ENCODE measurements at places on chromosomes 12 and 14.

DNA sequence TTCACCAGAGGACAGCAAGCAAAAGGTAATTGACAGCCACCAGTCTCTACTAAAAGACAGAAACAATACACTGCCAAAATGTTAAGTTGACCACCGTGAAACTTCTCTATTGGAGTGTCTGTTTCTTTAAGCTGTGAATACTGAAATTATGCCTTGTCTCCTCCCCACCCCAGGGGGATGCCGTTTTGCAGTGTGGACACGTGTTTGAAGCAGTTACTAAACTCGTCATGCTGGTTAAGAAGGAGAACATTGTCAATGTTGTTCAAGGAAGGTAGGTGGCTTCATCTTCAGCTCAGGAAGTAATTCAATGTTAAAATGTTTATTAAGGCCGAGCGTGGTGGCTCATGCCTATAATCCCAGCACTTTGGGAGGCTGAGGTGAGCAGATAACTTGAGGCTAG is 32.8 kb downstream of the KCTD10 start:
- no peak for DNase-seq

GRCh38 chr12:47004634-47005033 is 74.8 kb upstream of the PCED1B start:
- no peak for DNase-seq

DNA sequence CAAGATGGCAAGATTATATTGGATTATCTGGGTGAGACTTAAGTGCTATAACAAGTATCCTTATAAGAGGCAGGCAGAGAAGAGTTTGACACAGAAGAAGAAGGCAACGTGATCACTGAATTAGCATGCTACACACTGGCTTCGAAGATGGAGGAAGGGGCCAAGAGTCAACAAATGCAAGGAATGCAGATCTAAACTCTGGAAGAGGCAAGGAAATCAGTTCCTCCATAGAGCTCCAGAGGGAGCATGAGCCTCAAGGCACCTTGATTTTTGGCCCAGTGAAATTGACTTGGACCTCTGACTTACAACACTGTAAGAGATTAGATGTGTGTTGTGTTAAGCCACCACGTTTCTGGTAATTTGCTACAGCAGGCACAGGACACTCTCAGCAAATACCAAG is 536.4 kb upstream of the SEL1L start:
- no peak for DNase-seq

DNA sequence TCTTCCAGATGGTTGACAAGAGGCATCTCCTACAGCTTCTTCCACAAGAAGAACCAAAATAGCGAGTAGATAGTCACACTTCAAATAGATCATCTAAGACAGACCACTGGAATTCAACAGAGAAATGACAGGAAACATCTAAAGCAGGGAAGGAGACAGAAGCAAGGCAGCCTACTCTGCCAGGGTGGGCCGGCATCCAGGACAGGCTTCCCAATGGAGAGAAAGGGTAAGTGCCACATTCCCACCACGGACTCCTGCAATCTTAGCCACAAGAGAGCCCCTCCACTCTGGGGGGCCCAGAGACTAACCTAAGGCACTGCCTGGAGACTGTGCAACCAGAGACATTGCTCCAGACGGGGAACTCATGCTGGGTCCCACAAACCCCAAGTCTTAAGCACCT is 154.5 kb downstream of the NDUFA12 start:
- DNase-seq: no peak

- no peak for DNase-seq
Measured at GRCh38 chr14:43244142-43244625, 1262.9 kb downstream of the FSCB start.

DNA sequence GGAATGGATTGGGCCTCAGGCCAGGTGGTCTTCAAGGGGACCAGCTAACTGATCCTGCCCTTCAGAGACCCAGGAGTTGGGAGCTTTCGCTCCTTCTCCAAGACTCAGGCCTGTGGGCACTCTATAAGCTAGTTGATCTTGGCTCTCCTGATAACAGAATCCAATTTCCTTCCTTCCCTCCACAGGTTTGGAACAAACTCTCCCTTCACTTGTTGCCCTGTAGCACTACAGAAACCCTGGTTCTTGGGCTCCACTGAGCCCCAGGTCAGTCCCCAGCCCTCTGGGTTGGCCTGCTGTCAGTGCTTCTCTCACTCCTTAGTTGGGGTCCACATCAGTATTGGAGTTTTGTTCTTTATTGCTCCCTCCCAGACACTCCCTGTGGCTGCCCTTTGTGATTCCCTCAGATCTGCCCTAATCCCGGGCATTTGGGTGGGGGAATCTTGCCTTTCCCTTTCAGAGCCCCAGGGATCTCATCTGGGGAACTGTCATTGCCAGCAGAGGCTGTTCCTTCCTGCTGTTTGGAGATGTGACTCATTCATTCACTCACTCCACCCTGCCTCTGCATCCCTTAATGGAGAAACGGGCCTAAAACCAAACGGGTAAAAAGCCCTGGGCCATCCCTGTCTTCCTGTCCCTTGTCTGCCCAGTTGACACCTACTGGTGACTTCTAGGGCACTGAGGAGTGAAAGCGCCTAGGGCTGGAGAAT is 4.4 kb upstream of the GPD1 start:
- no peak for DNase-seq

GRCh38 chr12:1640328-1641234 is 11.6 kb downstream of the WNT5B start:
- no peak for DNase-seq

- DNase-seq: peak; percentile 10
Measured at GRCh38 chr12:132006056-132006680, 56.4 kb downstream of the EP400 start.

DNA sequence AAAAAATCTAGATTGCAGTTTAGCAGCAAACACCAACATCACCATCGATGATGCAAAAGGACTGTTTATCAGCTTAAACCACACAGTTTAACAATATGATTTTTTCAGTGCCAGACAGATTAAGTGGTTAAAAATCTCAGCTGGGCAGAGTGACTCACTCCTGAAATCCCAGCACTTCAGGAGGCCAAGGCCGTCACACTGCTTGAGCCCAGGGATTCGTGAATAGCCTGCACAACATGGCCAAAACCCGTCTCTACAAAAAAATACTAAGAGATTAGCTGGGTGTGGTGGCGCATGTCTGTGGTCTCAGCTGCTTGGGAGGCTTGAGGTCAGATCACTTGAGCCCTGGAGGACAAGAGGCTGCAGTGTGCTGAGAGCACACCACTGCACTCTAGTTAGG is 8.9 kb downstream of the RSRC2 start:
- DNase-seq: peak; percentile 89

DNA sequence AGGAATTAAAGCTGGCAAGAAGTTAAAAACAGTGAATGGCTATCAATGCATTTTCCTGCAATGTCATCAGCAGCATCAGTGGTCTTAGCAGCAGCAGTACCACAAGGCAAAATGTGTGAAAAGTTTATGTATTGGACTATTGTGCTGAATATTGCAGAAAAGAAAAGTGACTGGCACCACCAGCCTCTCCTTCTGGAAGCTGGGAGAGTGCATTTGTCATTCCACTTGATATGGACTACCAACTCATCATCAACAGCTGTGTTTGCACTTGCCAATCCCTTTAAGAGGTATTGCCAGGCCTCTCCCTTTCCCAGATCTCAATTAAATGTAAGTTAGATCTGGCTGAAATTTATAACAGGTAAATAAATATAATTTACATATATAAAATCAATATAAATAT is 151.0 kb upstream of the GZMB start:
- no peak for DNase-seq

DNA sequence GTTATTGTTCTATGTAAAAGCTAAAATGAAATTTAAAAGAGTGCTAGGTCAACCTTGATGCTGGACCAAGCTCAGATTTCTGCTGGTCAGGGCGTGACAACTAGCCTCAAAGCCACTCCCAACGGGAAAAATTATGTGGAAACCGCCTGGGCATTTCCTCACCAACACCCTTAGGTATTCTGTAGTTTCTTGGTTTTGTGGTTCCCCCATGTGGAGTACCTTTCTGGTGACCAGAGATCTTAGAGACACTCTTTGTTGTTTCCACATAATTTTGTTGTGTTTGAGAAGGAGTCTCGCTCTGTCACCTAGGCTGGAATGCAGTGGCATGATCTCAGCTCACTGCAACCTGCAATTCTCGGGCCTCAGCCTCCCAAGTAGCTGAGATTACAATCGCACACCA is 119.9 kb downstream of the DENND5B start:
- DNase-seq: no peak

GRCh38 chr14:75832621-75833297 is 149.0 kb downstream of the TGFB3 start:
- no peak for DNase-seq

DNA sequence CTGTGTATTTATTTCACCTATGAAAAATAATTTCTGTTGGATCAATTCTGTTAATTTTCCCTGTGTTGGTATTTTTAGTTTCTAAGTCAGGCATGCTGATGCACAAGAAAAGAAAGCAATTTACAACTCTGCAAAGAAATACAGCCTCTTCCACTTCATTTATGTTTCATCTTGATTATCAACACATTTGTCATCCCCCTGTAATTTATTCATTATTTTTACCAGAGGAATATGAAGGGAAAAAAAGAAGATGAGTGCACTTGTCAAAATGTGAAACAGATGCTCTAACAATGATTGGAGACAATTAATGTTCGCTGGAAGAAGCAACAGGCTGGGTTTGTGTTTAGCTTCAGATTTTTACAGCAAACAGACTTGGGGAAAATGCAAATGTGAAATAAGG is 958.5 kb upstream of the SEL1L start:
- DNase-seq: no peak

GRCh38 chr12:89393551-89394121 is 41.3 kb upstream of the DUSP6 start:
- no peak for DNase-seq

- no peak for DNase-seq
Measured at GRCh38 chr14:71454513-71455332, 477.5 kb upstream of the RGS6 start.

DNA sequence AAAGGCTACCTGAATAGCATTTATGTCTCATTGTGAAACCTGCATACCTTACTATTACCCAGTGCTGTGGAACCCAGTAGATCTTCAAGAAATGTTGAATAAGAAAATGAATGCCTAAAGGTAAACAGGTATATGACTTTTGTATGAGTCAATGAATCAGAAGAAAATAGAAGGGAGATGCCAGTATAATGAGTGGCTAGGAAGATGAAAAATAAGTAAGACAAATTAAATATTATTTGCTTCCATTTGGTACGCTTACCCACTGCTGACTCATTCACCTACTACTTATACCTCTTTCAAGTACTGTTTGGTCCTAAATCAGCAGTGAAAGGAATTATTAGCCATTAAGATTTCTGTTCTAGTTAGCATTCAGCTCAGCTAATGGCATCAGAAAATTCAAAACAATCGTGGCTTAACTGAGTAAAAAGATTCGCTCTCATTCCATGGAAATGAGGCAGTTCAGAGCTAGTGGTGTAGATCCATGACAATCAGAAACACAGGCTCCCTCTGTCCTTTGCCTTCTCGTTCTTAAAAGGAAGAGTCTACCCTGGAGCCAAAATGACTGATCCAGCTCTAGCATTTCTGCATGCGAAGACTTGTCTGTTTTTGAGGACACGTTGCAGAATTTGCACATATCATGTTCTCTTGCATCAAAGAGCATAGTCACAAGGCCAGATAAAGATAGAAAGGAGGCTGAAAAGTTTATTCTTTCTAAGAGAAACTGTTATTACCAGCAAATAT is 705.8 kb upstream of the USP15 start:
- no peak for DNase-seq

GRCh38 chr12:64796205-64796845 is 28.1 kb upstream of the TBC1D30 start:
- peak; percentile 67 for DNase-seq

GRCh38 chr12:5073853-5074252 is 30.2 kb downstream of the KCNA5 start:
- DNase-seq: no peak

- DNase-seq: peak; percentile 64
Measured at GRCh38 chr12:1776170-1776921, 44.0 kb upstream of the LRTM2 start.
